ENCODE measurements at places on chromosomes 4 and X.

DNA sequence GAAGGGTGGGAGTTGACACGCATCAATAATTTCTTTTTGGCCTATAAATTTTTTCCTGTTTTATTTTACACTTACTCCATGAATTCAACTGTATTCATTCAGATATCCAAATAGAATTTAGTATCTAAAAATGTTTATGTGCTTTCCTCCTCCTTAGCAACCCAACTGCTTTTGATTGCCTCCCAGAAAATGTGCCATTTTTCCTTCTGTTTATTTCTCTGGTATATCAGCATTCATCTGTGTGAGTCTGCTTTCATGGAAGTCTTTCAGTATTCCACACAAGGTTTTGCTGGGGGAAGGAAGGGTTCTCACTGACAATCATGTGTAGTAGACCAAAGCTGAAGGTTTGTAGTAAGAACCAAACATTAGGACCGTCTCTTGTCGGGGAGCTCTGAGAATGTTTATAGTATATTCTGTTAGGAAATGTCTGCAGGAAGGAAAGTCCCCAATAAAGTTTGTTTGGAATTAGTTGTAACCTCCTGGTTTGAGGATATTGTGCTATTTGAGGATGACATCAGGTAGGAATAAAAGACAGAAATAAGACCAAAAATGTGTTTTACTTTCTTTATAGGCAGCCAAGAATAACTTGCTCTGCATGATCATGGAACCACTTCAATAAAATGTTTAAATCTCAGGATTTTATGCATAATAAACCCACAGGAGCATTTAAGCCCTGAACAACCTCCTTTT, 673.6 kb upstream of the INTU start:
- no peak for DNase-seq

DNA sequence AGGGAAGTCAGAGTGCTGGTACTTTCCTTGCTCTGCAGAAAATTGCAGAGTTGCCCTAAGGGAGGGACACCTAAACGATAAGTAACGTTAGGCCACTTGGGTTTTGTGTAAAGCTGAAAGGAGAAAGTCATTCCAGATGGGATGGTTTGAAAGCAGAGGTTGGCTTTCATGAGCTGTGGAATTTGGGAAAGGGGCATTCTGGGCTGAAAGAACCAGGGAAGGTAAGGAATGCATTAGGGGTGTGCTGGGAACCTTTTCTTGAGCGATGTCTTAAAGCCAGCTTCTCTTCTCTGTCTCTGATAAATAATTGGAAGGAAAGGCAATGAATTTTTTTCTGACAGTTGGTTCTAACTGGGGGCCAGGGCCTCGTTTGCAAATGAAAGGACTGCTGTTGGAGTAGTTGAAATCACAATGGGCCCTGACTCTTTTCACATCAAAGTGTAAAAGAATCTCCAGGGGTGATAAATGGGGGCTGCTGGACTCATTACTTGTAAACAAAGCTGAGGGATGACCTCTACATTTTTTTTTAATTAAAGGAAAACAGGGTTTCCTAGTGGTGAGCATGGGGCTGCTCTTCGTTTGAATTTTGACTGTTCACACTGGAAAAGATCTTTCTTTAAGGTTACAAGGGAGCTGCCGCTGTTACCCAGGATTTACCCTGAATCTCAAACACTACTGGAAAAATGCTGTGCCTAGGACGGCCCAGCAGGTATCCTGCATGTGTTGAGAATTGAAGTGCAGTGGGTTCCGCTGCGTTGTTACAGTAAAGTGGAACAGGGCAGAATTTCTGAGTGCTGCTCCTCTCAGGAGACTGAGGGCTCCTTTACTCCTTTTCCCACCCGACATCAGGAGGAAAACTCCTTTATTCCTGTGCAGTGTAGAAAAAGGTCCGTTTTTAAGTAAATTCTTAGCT, 25.0 kb downstream of the AFF1 start:
- no peak for DNase-seq

DNA sequence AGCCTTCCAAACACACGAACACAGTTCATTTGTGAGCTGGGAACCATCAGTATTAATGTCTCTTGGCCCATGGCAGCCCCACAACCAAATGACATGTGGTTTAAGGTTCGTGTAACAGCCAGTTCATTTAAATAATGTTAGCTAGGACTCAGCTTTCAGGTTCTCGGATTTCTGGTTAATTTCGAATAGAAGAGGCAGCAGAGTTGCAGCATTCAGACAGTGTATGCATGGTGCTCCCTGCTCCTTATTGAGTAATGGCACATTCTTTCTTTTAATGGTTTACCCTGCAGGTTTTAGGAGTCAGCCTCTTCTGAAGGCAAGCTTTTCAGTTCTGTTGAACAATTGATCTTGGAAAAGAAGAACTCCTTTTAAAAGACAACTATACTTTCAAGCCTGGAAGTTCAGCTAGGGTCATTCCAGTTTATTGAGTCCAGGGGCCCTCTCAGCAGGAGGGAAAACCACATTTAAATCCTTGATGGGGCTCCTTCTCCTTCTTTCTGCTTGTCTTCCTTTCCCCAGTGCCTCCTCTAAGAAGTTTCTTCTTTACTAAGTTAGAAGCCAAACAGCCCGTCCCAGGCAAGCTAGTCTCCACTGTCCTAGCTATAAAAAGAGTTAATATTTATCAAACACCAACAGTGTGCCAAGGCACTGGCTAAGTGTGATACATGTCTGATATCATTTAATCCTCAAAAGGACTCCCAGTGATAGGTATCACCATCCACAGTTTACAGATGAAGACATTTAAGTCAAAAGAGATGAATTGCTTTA, 5.0 kb upstream of the RNF175 start:
- no peak for DNase-seq

- DNase-seq, result no peak
Measured at GRCh38 chr4:155542415-155542814, 124.2 kb upstream of the GUCY1A1 start.

- no peak for DNase-seq
Measured at GRCh38 chrX:149037281-149037870, 467.7 kb downstream of the IDS start.

GRCh38 chrX:77442728-77443127, 4.5 kb upstream of the FGF16 start:
- DNase-seq, result peak; percentile 4

DNA sequence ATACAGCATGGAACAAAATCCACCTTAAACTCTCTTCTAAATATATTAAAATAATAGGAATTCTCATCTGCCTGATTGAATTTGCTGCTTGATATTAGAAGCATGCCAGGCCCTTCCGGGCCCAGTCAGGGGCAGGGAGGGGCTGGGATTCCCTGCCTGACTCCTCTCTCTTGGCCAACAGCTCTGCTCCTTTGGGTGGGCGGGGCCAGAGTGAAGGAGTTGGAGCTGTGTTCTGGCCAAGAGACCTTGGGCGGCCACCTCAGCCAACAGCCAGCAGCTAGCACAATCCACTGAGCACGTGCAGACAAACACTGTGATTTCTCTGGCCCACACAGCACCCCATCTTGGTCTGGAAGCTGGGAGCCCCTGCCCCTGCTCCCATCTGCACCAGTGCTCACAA, 140.3 kb downstream of the PJA1 start:
- DNase-seq, result peak; percentile 15
